ENCODE measurements at places on chromosomes 16 and 17.

- DNase-seq, result no peak
These were observed 32.7 kb upstream of the CRHR1 start for GRCh38 chr17:45751466-45751865.

DNA sequence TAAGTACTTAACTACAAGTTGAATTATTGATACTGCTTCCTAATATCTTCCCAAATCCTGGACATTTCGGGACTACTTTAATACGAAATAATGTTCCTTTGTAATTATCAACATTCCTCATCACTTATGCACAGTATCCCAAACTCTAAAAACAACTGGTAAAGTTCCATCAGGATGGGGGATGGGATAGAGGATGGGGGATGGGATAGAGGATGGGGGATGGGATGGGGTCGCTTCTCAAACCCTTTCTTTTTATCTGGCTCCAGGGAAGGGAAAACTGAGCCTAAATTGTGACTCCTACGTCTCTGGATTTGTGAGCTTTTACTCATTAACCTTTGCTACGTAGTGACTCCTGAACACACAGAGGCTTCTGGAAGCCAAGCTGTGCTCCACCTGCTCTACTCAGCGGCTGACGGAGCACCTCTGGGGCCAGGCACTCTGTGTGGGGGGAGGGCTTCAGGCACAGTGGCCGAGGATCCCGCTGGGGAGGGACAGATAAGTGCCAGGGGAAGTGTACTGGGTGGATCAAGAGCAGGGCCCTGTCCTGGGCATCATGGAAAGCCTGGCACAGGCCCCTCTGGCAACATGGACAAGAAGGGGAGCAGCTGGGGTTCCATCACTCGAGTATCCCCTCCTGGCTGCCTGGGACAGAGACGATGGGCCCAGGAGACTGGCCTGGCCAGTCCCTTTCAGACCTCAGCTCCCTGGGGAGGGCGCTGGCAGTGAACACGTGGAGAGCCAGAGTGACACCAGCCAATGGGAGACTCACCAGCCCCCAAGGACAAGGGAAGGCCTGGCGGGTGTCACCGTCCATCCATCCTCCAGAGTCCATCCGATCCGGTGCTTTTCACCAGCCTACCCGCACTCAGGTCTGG, 56.2 kb downstream of the PGS1 start:
- DNase-seq, result no peak

DNA sequence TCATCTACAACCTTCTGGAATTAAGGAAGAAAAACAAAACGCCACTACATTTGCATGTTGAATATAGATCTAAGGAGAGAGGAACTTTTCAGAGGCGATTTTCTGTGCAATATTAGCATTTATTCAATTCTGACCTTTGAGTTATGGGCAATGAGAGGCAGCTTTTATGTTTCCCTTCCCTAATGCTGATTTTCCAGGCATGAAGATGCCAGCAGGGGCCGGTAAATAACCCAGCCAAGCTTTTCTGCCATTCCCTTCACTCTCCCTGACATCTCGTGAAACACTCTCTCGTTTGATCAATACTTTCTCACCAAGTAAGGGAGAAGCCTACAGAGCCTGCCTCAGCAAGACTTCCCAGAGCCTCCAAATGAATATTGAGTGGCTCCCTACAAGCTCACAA, 470.5 kb upstream of the GOT2 start:
- no peak for DNase-seq

DNA sequence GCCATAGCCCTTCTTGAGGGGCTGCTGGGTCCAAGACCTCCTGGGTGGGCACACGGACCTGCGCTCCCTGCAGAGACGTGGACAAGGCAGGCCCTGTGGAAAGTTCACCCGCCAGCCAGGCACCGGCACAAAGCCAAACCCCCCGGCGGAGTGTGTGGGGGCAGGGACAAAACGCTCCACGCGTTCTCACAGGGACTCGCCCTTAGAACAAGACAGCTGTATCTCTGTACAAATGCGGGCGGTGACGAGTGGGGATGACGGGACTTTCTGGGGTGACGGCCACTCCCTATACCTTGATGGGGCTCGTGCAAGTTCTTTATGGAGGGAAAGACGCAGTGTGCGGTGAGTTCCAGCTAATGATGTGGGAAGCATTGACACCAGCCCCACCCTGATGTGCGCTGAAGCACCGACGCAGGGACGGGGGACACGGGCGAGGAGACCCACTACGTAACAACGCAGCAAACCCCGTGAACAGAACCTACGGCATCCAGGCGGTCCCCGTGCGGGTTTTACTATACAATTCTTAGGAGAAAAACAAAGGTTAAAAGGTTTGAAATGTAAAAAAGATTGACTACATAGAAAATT, 49.4 kb downstream of the LMF1 start:
- no peak for DNase-seq

DNA sequence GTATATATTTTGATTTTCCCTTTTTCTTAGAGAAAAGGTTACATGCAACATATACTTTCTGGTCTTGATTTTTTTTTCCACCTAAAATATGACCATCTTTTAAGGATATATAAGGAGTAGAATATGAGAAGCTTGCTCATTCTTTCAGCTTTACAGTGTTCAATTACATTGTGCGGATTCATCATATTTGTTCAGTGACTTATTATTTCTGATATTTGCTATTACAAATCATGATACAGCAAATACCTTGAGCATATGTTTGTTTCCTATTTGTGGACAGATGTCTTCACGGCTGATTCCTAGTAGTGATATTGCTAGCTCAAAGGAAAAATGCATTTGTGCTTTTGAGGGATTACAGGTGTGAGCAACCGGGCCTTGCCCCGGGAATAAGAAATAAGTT, 18.1 kb downstream of the KATNIP start:
- DNase-seq, result no peak

DNA sequence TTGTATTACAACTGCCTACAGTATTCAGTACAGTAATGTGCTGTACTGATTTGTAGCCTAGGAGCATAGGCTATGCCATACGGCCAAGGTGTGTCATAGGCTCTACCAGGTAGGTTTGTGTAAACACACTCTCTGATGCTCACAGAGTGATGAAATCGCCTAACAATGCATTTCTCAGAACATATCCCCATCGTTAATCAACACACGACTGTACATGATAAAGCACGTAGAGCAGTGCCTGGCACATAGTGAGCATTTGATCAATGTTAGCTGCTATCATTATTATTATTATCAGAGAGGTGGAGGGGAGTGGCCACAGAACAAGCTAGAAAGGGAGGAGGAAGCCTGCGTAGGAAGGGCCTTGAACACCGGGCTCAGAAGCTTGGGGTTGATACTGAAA, 81.1 kb upstream of the LHX1 start:
- DNase-seq, result no peak

GRCh38 chr16:56789360-56789759, 59.4 kb downstream of the NUP93 start:
- no peak for DNase-seq

GRCh38 chr16:4891886-4892216, 44.6 kb downstream of the UBN1 start:
- no peak for DNase-seq

GRCh38 chr17:83008186-83008510, 71.3 kb upstream of the METRNL start:
- no peak for DNase-seq

DNA sequence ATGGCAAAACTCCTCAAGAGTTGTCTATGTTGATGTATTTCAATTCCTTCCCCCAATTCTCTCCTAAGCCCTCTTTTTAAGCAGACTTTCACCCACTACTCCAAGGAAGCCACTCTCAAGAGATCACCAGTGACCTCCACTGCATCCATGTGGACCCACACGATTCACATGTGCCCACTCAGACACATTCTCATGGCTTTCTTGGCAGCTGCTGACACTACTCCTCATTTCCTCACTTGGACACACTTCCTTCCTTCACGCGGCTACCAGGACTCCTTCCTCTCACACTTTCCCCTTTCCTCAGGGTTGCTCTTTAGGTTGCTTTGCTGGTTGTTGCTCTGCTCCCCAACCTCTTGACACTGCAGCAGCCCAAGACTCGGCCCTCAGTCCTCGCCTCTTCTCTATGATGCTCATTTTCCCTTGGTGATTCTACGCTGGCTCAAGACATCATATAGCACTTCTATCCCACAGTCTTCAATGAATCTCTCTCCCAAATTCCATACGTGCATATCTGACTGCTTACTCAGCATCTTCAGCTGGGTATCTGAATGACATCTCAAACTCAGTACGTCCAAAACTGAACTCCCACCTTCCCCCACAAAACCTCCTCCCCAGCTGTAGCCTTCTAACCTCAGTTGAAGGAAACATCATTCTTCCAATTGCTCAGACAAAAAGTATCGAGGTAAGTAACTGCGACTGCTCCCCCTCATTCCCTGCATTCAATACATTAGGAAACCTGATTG, 28.2 kb downstream of the HELZ start:
- DNase-seq, result no peak

GRCh38 chr17:50209133-50209471, 7.7 kb upstream of the COL1A1 start:
- no peak for DNase-seq

DNA sequence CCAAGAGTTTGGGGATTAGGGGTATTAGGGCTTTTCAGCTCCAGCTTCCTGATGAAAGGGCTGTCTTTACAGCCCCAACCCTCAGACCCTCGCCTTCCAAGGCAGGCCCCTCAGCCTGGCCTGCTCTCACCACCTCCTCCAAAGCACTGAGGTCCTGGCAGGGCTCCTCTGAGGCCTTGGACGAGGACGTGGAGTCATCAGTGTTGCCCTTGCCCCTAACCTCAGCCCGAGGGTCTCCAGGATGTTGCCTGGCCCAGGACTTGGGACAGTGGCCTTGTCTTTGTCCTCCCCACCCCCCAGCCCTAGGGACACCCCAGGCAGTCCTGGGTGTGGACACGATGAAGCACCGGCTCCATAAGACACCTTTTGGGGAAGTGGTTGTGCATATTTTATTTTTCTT, 28.2 kb downstream of the B9D1 start:
- DNase-seq, result no peak

DNA sequence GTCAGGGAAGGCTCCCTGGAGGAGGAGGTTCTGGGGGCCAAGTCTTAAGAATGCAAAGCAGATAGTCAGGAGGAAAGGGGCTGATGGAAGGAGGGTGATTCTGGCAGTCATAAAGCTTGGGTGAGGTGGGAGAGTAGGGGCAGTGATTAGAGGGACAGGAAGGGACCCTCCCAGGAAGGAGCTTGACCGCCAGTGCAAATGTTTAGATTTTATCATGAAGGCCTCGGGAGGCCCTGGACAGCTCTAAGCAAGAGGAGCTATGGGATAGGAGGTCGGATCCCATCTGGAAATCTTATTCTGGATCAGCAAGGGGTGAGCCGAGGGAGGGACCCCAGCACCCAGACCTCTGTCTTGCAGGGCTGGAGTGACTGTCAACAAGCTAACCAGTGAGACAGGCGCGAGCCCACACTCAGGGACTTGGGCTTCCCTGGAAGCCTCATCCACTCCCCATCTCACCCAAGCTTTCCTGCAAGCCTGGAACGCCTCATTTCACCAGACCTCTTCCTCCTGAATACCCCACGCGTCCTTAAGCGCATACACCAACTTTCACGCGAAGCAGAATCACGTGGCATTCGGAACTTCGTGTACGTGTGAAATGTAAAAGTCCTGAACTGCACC, 52.0 kb upstream of the CBX4 start:
- no peak for DNase-seq

GRCh38 chr16:5193861-5194260, 96.3 kb upstream of the EEF2KMT start:
- DNase-seq, result no peak

DNA sequence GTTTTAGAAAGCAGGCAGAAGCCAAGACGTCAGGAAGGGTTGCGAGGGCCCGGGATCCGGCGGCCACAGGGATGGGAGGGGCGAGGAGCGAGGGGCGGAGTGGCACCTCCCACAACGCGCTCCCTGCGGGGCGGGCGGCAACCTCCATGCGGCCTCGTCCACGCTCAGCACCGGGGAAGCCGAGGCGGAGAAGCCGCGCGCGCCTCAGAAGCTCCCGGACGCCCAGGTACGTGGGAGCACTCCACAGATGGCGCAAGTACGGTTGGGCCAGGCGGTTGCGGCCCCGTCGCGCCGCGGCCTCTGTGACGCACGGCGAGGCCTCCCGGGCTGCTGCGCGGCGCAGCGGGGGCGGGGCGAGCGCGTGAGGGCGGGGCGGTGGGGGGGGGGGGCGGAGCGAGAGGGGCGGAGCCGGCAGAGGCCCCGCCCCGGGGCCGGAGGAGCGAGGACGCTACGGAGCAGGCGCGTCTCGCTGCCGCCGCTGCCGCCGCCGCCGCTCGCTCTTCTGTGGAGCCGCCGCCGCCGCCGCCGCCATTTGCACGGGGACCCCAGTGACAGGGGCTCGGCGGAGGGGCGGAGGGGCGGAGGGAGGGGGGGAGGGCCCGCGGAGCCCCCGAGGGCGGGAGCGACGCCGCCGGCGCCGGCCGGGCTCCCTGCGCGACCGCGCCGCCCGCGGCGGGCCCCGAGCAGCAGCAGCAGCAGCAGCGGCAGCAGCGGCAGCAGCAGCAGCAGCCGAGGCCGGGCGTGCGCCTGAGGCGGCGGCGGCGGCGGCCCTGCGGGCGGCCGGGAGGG, at the start of gene TENT4B:
TENT4B (plus strand) TSS at position 500 of the 789 bp plus-strand sequence. CDS start 316 bp downstream, outside the sequence.
- peak; percentile 68 for DNase-seq

DNA sequence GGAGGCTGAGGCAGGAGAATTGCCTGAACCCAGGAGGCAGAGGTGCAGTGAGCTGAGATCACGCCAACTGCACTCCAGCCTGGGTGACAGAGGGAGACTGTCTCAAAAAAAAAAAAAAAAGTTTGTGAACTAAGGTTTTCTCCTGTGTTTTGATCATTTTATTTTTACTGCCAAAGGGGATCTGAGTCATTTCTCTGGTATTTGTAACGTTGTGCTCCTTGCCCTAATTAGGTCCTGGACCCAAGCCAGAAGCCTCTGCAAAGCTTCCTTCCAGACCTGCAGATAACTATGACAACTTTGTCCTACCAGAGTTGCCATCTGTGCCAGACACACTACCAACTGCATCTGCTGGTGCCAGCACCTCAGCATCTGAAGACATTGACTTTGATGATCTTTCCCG, 32.1 kb downstream of the IST1 start:
- DNase-seq, result no peak
